ENCODE measurements at places on chromosomes 12 and 14. TPM values are rescaled to one million over a fixed set of nuclear protein-coding genes. Genes with fewer than 3 reads are reported as not detected.

AKAP3 gene
- 1.4 TPM for total RNA-seq

BEGAIN gene
- not detected for total RNA-seq

CIROP gene
- total RNA-seq: not detected

ST8SIA1 gene
- total RNA-seq: 0.28 TPM

FOXN3 gene
- 10.4 TPM for total RNA-seq

CIT gene
- 3.9 TPM for total RNA-seq

NRXN3 gene
- total RNA-seq: 1.3 TPM

NR4A1 gene
- 6.5 TPM for total RNA-seq

PPP1R1A gene
- not detected for total RNA-seq

WNT1 gene
- total RNA-seq: not detected

SMCO2 gene
- not detected for total RNA-seq

TPPP2 gene
- not detected for total RNA-seq

ANHX gene
- total RNA-seq: not detected

TAS2R14 gene
- 3.7 TPM for total RNA-seq

SETD1B gene
- 1.7 TPM for total RNA-seq

GPR135 gene
- 3.1 TPM for total RNA-seq

DACT1 gene
- total RNA-seq: 16.9 TPM

SOX5 gene
- 4.8 TPM for total RNA-seq

ABHD4 gene
- total RNA-seq: 24.8 TPM

CSRP2 gene
- 11.7 TPM for total RNA-seq

Data from regular cardiac myocyte (primary cell).